Neural crest cell (in vitro differentiated cells): ENCODE measurements at places on chromosomes 7 and 10. TPM values are rescaled to one million over a fixed set of nuclear protein-coding genes. Genes with fewer than 3 reads are reported as not detected.

- no peak for DNase-seq
Observed at GRCh38 chr7:105674200-105674920, 93.1 kb upstream of the EFCAB10 start.

GRCh38 chr10:46098386-46098785, 52.3 kb upstream of the MSMB start:
- no peak for DNase-seq

DNA sequence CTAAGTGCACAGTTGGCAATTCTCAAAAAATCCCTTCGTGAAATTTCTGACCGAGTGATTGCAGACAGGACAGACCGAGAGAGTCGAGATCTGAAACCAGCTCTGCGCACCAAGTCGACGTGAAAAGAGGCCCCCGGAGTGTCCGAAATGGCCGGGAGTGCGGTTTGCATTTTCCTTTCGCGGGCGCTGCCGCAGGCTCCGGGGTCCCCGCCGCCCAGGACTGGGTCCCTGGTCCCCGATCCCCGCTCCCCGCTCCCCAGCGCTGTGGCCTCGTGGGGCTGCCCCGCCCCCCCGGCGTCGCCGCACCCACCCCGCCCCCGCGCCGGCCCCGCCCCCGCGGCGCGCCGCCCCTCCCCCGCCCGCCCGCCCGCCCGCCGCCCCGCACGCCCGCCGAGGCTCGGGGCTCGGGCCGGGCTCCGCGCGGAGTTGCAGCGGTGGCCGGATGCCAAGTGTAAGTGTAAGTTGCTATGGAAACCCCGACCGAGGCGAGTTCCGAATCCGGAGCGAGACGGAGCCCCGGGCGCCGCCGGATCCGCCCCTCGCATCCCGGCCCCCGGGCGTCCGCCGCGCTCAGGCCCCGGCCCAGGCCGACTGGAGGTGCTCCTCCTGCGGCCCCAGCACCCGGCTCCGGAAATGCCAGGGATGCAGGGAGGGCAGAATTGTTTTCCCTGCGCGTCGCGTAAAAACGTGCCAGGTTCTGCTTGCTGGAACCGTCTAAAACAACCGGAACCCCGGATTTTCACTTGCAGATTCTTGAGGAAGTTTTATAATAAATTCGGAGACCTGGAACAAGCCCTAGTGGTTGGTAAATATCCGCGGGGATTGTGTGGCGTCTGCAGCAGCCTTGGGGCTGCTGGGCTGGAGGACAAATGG, 4.6 kb downstream of the BMI1 start:
- peak; percentile 65 for DNase-seq

DNA sequence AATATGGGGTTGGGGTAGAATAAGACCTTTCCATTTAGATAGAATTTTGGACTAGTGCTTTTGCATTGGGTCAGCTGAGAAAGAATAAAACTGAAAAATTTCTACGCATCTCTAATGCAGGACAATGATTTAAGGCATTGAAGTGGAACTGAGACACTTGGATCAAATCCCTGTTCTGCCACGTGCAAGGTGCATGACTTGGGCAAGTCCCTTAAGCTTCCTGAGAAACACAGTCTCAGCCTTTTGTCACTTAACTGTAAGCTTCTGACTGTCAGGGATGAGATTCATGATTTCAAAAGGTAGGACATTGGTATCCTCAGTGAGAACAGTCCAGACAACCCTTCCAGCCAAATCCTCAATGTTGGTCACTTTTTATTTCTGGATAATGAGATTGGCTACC, 59.2 kb downstream of the ENTPD1 start:
- DNase-seq, result no peak

GRCh38 chr10:71031026-71031425, 142.7 kb upstream of the PCBD1 start:
- no peak for DNase-seq

DNA sequence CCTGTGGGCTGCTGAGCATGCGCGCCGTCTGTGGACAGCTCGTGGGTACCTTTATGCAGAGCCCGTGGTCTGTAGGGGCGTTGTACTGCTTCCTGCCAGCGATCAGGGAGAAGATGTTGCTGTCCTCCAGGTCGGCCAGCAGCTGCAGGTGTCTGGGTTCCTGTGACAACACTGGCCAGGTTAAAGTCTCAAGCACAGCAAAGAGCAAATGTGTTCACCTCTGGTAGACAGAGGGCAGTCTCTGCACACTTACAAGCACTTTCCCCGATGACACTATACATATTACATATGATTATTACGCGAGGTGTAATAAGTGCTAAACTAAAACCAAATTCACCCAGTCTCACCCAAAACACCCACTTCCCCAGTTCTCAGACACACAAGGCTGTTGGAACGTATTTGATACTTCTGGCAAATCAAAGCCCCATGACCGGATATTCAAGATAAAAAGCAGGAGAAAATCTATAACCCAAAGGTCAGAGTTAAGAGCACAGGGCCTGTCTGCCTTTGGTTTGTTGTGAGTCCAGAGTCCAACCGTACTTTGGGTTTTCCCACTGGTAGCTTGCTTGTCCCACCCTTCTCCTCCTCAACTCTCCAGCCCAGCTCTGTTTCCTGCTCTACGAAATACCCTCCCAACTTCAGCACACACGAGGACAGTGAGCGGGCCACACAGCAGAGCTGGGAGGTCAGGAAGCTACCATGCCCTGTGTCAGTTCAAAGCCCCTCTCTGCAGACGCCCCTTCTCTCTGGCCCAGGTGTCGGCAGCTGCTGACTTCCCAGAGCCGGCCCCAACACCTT, 49.7 kb upstream of the DDC start:
- DNase-seq, result no peak

DNA sequence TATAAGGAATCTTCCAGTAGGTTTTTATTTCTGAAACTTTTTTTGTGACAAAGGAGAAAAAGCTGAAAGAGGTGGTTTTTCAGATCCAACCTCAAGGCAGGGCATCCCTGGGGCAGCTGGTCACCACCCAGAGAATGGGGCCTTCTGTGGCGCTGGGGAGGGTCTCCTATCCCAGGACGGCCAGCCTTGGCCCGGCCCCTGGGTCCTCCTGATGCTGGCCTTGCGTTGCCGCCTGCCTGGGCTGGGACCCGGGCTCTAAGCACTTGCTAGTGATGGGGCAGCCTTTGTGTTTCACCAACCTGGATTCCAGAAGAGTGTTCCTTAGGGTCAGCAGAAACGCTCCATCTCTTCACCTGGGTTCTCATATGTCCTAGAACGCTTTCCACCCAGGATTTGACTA, 16.3 kb downstream of the SHH start:
- no peak for DNase-seq

DNA sequence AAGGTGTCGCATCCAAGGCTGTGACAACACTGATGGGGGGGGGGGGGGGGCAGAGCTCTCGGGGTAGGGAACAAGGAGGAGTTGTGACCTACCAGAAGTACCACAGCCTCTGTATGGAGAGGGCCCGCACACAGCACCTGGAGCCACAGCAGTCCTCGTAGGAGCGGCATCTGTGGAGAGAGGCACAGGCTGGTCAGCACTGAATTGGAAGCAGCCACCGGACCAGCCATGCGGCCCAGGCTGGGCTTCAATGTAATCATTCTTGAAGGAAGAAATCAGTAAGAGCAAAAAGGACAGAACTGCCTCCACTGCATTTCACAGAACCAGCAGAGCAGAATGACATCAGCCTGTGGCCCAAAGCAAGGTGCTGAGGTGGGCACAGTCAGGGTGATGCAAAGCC, 74.8 kb downstream of the VOPP1 start:
- no peak for DNase-seq

GRCh38 chr10:114319406-114320248, 80.6 kb downstream of the VWA2 start:
- DNase-seq, result no peak

- DNase-seq, result peak; percentile 46
Observed at GRCh38 chr7:157432541-157432956, 95.7 kb downstream of the DNAJB6 start.

DNA sequence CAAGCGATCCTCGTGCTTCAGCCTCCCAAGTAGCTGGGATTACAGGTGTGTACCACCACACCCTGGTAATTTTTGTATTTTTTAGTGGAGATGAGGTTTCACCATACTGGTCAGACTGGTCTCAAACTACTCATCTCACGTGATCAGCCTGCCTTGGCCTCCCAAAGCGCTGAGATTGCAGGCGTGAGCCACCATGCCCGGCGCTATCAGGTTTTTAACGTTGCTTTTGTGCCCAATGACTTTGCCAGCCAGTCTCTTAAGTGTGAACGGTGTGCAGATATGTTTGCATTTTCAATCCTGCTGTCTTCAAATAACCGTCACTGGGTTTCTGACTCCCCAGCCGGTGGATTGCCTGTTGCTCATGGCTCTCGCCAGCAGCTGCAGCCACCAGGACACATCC, 201.8 kb upstream of the PPP2R2D start:
- DNase-seq, result no peak

GRCh38 chr10:58237014-58237834, 30.5 kb downstream of the IPMK start:
- DNase-seq, result no peak

- DNase-seq, result no peak
Observed at GRCh38 chr10:126114884-126115555, 218.7 kb downstream of the FANK1 start.

- DNase-seq, result no peak
Observed at GRCh38 chr10:132559538-132559937, 22.0 kb downstream of the INPP5A start.

TMEM184A gene
- total RNA-seq, result not detected in 2 replicates

GPR37 gene
- 4.9 and 6.0 TPM in 2 replicates for total RNA-seq

LGI1 gene
- total RNA-seq, result 22.6 and 23.6 TPM in 2 replicates

TLX1 gene
- 0.16 and 0.33 TPM in 2 replicates for total RNA-seq

ZNF107 gene
- total RNA-seq, result 18.7 and 18.8 TPM in 2 replicates

TAS2R41 gene
- not detected in 2 replicates for total RNA-seq

AKR1C8 gene
- not detected in 2 replicates for total RNA-seq
